Right forelimb (tissue), 1 donor: ENCODE measurements at places on chromosomes 6 and 20.
A peak's percentile ranks its signal among the peaks of the same experiment; 100 is the strongest.

DNA sequence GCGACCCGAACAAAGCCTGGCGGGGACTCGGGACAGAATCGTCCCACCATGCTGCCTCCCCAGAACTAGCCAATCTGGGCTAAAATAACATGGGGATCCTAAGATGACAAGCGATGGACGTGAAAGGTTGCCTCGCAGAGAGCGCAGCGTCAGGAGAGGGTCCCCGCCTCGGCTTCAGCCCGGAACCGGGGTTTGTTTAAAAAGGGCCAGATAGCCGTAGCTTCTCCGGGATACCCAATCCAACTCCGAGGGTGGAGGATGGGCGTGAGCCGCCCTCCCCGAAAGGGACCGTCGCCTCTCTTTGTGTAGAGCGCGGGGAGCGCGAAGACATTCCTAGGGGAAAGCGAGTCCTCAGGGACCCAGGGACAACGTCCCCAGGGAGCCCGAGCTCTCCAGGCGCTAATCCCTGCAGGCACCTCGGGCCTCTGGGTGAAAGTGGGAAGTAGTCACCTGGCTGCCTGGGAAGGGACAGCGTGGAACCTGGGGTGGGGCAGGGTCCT, 643 bp downstream of the CD24 start:
- DNase-seq, result peak; percentile 61

GRCh38 chr6:139832493-139833305, 458.3 kb upstream of the CITED2 start:
- no peak for DNase-seq

- DNase-seq, result no peak
These were observed 110.7 kb downstream of the CHD6 start for GRCh38 chr20:41507436-41507835.

- no peak for DNase-seq
These were observed 202.1 kb downstream of the NFATC2 start for GRCh38 chr20:51340451-51340840.

DNA sequence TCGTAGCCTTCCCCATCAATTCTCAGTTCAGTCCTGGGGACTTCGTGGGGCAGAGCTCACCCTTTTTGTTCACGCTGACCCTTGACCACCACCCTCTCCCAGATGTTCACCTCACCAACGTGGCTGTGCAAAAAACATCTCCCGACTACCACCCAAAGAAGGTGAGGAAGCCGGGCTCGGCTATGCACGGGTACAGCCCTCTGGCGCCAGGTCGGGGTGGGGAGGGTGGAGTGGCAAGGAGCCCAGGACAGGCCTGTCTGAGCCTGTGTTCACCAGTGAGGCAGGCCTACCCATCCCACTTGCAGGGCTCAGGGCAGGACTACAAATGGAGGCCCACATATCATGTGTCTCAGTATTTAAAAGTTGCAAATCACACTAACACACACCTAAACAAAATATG, 18.1 kb downstream of the PDRG1 start:
- DNase-seq, result no peak

DNA sequence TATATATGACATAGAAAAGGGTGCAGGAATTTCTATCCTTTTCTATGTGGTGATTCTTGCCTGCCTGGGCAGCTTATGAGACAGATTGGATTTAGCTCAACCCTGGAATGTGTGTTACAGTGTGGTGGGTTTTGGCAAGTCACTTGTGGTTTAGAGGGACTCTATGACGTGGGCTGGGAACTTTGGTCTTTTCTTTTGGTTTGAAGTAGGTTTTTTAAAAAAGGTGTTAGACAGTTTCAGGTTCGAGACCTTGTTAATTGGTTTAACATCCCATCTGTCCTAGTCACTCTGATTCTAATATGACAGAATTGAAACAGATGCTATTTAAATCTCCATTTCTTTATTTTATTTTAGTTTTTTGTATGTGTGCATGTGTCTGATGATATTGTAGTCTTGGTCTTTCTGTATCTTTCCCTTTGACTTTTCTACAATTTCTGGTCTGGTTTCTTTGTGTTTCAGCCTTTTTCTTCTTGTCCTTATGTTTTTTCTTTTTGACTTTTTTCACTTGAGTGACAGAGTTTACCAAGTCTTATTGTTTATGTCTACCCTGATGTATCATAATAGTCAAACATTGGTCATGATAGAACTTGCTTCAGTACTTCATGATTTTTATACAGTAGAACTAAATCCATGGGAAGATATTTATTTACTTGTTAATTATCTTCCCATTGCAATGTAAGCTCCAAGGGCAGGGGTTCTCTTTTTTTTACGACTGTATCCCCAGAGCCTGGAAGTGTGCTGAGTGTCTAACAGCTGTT, 174.3 kb downstream of the CDKAL1 start:
- no peak for DNase-seq

DNA sequence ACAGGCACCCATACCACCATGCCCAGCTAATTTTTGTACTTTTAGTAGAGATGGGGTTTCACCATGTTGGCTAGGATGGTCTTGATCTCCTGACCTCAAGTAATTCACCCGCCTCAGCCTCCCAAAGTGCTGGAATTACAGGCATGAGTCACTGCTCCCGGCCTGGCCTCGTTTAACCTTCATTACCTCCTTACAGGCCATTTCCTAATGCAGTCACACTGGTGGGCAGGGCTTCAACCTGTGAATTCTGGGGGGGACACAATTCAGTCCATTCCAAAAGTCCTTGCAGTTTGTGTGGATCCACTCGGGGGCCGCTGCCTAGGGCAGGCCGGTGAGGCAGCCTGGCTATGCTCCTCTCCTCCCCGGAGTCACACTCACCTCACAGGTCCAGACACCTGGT, 112.4 kb upstream of the SNX9 start:
- DNase-seq, result no peak

GRCh38 chr6:138503881-138504680, 4.8 kb upstream of the NHSL1 start:
- no peak for DNase-seq

DNA sequence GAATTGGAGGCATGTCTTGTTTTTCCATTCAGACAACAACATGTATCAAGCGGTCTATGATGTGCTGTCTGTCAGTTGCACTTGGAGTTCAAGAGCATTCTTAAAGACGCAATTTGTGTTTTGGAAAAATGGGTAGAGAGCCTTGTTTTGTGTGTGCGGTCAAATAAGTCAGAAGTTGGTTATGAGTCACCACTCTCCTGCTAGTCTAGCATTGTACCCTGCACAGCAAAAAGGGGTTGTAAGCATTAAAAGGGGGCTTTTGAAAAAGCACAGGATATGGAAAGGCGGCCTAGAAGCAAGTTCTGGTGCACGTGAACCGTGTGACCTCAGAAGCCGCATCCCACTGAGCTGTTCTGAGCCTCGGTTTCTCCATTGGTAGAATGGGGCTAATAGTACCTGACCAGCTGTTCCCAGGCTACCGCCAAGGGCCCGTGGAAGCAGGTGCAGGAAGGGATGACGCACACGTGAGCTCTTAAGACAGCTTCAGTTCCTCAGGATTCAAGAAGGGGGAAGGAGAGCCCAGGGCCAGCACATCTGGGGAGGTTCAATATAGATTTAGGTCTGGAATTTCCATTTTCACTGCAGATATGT, 61.6 kb upstream of the SNX9 start:
- DNase-seq, result no peak

DNA sequence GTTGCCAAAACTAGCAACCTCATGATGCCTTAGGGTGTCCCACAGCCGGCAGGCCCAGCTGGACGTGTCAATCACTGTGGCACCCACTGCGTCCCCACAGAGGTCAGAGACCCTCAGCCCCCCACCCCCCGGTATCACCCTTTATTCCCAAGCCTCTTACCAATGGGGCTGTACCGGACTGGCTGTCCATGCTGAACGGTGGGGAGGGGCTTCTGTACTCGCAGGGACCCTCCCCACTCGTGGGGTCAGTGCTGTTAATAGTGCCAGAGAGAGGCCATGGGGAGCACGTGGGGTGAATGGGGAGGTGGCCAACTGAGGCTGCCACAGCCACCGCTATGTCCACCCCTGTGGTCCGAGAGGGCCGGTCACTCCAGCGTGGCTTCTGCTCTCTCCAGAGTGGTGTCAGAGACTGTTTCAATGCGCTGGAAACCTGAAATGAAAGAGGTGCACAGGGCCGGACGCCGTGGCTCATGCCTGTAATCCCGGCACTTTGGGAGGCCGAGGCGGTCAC, 68.6 kb downstream of the THBS2 start:
- no peak for DNase-seq

DNA sequence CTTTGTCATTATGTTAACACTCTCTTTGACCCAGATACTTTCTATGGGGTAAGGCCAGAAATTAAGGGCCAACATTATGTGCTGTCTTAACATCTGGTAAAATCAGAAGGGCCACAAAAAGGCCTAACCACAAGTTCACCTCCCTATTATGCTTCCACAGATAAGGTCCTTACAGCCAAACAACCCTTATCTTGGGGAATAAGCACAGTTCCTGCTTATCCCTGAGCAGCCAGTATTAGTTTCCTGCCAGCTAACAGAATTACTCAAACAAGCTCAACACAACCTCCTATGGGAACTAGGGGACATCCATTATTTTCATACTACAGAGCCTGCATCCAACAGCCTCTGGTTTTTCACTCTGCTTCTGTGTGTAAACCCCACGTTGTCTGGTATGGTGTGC, 724.8 kb downstream of the HACE1 start:
- no peak for DNase-seq

DNA sequence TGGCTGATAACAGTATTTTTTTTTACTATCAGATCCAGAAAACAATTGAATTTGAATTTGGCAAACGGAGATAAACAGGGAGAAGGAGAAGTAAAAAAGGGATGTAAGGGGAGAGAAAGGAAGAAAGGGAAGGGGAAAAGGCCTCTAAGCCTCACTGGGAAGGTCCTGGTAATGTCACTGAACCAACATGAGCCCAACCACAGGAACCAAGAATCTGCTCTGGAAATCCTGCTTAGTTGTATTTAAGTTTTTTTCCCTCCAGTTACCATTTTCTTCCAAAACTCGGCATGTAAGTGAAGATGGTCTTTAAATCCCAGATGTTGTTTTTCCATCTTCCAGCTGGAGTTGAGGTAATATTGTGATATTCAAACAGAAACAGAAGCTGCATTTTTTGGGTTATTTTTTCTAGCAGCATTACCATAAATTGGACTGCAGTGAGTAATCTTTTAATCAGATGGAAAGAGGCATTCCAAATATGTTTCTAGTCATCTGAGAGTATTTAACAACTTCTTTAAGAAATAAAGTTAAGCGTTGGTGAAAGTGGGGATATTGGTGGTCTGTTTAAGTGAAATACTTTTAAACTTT, 91.1 kb downstream of the TXNDC5 start:
- DNase-seq, result no peak

GRCh38 chr6:61592238-61592637, 693.8 kb downstream of the KHDRBS2 start:
- no peak for DNase-seq

DNA sequence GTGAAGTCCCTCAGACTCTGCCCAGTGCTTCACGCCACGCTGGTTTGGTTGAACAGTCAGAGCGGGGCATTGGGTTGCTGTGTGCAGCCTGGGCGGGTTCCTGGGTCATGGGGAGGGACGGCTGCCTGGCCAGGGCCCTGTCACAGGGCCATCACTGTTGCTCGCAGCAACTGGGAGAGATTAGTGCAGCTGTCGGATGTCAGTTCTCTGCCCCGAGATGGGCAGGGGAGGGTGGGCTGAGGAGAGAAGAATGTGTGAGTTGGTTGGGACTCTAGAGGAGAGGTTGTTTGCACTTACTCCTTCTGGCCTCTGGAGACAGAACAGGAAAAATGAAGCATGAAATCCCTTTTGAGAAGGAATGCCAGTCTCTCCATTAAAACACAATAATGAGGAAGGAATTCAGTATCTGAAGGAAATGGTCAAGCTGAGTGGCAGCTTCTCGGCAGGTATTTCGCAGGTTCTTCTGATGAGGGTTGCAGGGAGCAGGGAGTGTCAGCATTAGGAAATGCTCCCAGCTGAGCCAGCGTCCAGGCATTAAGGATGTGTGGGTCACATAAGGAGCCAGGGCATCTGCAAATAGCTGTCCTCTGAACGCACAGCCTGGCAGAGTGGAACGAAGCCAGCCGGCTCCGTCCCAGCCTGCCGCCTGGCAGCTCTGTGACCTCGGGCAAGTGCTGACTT, 95.9 kb downstream of the SSR1 start:
- peak; percentile 70 for DNase-seq

DNA sequence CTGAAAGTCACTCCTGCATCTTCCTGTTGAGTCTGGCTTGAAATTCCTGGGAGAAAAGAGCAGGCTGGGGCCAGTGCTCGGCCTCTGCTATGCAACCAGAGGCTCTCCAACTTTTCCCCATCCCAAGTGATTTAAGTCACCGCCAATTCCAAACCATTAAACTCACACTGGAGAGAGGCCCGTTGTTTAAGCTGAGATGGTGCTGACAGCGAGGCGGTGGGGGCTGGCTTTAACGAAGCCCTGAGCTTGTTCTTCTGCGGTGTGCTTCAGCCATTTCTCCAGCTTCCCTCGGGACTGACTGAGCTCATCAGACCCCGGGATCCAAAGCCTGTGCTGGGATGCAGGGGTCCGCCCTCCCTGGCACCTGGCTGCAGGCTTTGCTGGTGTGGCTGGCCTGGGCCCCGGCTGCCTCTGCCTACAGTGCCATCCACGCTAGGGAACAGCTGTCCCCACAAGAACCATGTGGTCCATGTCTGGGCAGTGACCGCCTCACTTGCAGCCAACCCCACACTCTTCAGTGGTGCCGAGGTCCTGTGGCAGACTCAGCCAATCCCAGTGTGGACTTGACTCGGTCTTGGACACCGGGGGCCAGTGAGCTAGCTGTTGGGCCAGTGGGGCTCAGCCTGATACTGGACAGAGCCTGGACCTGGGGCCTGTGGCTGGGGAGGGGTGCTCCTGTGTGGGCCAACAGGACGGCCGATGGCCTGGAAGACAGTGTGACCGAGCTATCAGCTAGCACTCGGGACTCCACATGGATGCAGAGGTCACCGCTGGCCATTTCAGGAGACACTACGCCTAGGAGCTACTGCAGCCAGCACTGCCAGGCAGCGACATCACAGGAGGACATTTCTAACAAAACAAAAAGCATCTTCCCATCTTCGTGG, 21.2 kb downstream of the RAMACL start:
- DNase-seq, result no peak

GRCh38 chr6:72825315-72825911, 203.5 kb downstream of the KCNQ5 start:
- DNase-seq, result no peak

DNA sequence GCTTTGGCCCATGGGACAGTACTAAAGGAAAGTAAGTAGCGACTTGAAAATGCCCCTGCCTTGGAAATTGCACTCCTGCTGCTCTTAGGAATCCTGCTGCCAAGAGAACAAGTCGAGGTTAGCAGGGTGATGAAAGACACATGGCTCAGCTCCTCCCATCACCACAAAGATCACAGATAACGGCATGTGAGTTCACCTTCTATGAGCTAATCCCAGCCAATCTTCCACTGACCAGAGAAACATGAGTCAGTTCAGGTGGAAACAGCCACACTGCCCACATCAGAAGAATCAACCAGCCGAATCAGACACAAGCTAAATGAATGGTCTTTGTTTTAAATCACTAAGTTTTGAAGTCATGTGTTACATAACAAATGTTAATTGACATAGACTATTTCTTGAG, 106.3 kb downstream of the PRKN start:
- DNase-seq, result no peak

- no peak for DNase-seq
These were observed 2177.4 kb upstream of the DEFB115 start for GRCh38 chr20:29079769-29080690.
